ENCODE measurements at places on chromosomes 4 and X.

DNA sequence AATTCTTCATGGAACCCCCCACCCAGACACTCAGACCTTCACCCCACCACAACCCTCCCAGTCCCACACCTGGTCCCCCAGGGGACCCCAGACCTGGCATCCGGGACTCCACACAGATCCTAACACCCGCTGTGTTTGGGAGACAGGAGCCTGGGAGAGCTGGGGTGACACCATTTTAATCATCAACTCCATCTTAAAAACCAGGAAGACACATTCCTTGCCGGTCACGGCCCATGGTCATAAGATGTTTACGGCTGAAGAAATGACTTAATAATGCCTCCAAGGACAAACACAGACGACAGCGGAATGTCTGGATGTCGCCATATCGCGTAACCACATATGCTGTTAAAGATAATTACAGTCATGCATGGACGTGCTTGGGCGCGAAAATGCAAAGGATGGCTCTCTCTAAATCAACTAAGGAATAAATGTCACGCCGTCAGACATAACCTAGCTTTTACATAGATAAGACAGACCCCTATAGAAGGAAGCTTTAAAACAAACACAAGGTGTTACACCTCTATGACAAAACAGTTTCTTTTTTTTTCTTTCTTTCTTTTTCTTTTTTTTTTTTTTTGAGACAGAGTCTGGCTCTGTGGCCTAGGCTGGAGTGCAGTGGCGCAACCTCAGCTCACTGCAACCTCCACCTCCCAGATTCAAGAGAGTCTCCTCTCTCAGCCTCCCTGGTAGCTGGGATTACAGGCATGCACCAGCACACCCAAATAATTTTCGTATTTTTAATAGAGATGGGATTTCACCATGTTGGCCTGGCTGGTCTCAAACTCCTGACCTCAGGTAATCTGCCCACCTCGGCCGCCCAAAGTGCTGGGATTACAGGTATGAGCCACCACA is 2.1 kb upstream of the DHRSX start:
- no peak for DNase-seq

GRCh38 chr4:133960975-133961374 is 240.6 kb downstream of the PABPC4L start:
- no peak for DNase-seq

DNA sequence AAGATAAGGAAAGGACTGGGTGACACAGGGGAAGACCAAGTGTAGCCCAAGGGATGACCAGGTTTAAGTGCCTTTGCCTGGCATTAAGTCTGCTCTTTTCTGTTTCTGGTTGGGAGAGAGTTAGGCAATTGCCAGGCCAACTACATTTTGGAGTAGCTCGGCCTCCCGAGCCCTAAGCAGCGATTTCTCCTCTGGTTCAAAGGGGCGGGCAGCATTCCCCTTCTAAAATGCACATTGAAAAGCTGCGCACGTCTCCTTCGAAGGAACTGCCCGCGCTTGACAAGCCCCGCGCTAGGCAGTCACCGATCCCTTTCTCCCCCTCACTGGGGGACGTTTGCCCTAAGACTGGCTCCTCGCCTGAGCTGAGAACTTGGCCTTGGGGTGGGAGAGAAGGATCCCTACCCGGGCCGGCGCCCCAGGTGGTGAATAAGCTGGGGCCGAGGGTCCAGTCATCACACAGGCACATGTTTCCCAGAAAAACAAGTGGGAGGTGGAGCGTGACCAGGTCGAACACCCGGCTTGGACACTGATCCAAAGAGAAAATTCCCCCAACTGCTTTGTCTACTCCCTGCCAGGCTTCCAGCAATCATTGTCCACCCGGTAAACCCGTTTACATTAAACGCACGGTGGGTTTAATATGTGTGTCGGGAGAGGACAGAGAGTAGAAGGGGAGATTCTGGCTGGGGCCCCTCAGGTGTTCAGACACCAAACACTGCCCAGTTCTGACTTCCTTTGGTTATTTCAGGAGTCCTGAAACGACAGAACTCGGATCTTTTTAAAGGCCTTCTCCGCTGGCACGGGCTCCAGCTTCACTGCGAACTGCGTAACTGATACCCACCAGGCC is 4.0 kb downstream of the ARX start:
- no peak for DNase-seq

DNA sequence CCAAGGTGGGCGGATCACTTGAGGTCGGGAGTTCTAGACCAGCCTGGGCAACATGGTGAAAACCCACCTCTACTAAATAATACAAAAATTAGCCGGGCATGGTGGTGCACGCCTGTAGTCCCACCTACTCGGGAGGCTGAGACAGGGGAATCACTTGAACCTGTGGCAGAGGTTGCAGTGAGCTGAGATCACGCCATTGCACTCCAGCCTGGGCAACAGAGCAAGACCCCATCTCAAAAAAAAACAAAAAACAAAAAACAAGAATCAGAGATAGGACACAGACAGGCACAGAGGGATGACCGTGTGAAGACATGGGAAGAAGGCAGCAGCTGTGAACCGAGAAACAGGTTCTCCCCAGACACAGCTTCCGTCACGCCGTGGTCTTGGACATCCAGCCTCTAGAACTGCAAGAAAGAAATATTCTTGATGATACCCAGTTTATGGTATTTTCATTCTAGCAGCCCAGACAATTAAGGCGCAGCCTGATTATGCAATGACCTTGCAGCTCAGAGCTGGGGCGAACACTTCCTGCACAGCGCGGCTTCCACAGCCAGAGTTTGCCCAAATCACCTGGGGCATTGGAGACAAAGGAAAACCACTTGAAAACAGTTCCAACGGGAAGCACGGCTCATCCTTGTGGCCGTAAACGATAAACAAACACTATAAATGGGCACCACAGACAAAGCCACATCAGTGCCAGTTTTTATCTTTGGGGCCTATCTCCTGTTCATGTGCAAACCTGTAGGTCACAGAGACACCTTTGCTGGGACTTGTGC is 4.2 kb upstream of the ARSD start:
- DNase-seq, result no peak

GRCh38 chr4:58214376-58214775 is 1104.2 kb upstream of the IGFBP7 start:
- DNase-seq, result no peak

GRCh38 chr4:153748378-153748777 is 11.4 kb downstream of the RNF175 start:
- no peak for DNase-seq

GRCh38 chr4:140930557-140930956 is 174.4 kb upstream of the TBC1D9 start:
- no peak for DNase-seq

- DNase-seq, result no peak
These were observed 82.9 kb upstream of the RBPJ start for GRCh38 chr4:26237916-26238315.

- DNase-seq, result no peak
These were observed 89.5 kb downstream of the UGT8 start for GRCh38 chr4:114688059-114688458.

DNA sequence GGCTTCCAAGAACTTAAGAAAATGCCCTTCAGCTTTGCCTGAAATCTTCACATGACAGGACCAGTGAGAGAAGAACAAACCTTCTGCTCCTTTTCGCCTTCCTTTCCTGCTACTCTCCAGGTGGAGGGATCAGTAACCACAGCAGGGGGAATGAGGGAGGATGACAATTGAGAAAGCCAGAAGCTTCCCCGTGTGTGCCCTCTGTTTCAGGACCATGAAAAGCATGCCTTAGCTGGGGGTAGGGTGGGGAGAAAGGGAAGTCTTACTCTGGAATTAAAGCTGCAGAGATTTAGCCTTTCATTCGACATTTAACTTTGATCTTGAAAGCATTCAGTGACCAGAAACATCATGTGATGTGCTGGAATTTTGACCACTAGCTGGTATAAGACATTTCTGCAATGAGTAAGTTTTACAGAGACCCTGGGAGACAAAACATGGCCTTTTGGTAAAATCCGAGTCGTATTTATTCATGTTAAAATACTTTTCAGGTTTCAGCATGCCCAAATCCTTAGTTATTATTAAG is 10.6 kb upstream of the PUDP start:
- no peak for DNase-seq

DNA sequence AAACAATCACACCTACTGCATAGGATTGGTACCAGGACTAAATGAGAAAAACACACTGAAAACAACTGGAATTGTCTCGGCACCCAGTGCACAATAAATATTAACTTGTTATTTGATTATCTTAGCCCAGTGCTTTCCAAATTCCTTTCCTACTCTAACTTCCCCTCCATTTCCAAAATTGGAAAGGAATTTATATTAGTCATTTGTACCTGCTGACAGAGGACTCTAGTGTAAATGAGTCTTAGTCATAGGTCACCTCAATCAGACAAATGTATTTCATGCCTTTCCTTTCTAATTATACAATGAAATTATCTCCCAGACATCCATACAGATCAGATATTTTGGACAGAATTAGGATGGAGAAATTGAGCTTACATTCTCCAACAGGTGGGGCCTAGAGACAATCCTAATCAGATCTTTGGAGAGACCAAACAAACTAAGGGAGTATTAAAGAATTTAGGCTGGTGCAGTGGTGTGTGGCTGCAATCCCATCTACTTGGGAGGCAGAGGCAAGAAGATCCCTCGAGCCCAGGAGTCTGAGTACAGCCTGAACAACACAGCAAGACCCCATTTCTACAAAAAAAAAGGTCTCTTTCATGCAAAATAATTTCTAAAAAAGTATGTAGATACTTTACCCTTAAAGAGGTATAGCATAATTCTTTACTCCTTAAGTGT is 10.1 kb downstream of the SH3D19 start:
- no peak for DNase-seq

- DNase-seq, result no peak
These were observed 250 bp downstream of the USP9X start for GRCh38 chrX:41085512-41085877.

DNA sequence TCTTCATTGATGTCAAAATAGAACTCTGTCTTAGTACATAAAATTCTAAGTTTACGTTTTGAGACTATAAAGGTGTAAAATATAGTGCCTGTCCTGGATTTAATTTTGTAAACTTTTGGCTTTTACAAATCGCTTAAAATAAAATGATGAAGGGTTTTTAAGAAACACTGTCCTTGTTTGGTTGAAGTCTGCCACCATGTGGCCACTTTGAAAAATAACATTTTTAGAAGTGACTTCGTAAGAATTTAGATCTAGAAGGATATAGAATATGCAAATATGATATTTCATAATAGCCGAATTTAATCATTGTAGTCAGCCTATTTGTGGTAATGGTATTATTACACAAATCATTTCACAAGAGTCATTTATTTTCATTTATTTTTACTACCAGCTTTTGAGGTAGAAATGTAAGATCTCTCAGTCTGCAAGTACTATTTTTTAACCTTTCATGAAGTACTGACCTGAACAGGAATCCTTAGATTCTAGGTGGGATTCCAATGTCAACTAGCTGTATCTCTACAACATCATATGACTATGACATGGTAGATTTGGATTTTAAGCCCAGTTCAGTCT is 31.0 kb upstream of the FAT4 start:
- DNase-seq, result peak; percentile 31

- no peak for DNase-seq
These were observed 310.2 kb downstream of the FAT4 start for GRCh38 chr4:125624951-125625350.

DNA sequence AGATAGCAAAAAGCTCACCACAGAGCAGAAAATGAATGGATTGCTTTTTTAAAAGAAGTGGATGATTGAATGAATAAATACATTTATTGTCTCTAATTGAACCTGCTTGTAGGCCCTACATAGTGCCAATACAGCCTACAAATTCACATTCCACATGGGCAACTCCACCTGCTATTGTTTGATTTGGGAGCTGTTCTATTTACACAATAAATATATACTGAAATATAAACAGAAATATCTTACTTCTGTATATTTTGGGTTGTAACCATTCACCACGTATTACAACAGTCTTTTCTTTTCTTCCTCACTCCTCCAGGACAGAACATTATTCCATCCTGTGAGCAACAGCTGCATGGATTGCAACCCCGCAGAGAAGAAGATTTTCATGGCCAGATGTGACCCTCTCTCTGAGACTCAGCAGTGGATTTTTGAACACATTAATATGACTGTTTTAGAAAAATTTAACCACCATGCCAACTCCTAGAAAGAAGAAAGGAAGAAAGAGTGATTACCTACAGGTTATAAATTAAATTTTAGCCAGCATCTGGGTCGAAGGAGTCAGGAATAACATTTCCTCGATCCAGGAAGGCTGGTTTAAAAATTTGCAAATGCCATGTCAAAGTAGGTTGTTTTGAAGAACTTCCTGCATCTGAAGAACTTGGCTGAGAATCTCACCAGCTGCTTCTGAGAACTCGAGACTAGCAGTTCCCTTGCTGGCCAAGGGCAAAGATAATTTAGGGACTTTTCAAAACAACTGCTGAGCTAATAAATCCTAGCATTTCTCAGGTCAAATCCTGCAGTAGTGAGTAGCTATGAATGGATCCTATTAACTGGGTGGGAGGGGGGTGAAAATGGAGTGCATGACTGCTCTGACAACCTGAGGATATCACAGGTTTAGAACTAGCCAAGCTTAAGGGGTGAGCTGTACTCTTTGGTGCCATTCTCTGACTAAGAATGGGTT is 128.7 kb upstream of the GALNT7 start:
- peak; percentile 27 for DNase-seq

GRCh38 chr4:5469861-5470260 is 238.5 kb downstream of the EVC2 start:
- DNase-seq, result no peak

DNA sequence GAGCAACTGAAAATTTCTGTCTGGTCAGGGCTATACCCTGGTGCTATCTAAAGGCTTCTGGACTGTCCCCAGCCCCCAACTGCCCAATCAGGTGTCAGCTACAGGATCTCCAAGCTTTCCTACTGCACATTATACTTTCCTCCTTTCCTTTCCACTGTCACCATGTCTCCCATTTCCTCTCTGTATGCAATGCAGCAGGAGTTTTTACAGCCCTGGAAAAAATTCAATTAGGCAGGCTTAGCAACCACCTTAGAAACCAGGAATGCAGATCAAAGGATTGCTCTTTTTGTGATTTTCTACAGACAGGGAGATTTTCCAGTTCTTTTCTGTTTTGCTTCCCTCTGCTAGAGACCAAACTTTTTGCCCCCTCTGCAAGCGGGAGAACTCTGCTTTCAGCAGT is 6.0 kb upstream of the NAF1 start:
- no peak for DNase-seq

DNA sequence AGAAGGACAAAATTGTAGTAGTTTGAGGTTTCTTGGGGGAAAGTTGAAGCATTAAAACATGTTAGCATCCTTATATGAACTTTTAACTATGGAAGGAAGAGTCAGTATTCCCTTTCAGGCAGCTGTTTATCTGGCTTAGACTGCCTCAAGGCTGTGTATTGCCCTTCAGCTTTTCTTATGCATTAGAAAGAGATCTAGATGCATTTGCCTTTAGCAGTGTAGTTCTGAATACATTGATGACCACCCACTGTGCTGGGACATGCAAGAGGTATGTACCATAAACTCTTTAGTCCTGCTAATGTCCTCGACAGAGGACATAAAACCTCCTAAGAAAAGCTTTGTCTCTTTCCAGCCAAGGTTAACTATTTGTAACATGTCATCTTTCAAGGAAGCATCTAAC is 2.9 kb downstream of the FAM200B start:
- no peak for DNase-seq

All from NCI-H446 treated with DMSO at 0.1 percent for 48 hours (cell line).